Fibroblast of lung (primary cell): ENCODE measurements at places on chromosomes 6 and 20.

DNA sequence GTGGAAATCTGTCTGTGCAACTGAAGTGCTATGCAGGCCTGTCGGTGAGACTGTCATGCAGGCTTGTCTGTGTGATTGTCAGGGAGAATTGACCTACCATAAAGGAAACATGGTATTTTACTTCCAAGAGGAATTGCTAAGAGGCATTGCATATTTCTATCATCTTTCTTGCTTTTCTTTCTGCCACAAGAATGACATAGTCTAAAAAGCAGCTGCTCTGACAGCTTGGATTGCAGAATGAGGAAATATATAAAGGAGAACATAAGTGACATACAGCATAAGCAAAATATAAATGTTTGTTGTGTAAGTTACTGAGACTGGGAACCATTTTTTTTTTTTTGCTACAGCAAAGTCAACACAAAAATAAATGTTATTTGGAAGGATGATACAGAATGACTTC lies 105.1 kb downstream of the MANEA start:
- DNase-seq: no peak

- DNase-seq: no peak
These were observed 5.5 kb upstream of the MUC22 start for GRCh38 chr6:31004794-31005193.

DNA sequence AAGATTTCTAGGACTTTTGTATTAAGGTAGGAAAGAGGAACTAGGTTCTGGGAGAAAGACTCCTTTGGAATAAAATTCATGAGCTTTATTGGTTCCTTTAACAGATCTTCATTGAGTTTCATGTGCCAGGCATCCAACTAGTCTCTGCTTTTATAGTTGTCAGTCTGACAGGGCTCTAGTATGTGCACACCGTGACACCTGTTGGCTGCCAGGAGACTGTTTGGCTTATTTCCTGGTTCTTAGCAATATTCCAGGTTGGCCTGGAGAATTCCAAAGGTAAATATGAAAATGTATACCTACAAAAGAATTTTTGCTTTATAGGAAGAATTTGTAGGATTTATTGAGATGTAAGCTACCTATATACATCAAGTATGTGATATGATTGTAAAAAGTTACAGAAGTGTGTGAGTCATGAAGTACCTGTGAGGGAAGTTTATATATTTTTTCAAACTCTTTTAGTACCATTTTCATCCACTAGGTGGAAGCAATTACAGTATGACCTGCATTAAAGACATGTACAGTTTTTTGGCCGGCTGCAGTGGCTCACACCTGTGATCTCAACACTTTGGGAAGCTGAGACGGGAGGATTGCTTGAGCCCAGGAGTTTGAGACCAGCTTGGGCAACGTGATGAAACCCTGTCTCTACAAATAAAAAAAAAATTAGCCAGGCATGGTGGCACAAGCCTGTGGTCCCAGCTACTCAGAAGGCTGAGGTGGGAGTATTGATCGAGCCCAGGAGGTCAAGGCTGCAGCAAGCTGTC lies 35.2 kb downstream of the NDUFAF5 start:
- DNase-seq: peak; percentile 49

DNA sequence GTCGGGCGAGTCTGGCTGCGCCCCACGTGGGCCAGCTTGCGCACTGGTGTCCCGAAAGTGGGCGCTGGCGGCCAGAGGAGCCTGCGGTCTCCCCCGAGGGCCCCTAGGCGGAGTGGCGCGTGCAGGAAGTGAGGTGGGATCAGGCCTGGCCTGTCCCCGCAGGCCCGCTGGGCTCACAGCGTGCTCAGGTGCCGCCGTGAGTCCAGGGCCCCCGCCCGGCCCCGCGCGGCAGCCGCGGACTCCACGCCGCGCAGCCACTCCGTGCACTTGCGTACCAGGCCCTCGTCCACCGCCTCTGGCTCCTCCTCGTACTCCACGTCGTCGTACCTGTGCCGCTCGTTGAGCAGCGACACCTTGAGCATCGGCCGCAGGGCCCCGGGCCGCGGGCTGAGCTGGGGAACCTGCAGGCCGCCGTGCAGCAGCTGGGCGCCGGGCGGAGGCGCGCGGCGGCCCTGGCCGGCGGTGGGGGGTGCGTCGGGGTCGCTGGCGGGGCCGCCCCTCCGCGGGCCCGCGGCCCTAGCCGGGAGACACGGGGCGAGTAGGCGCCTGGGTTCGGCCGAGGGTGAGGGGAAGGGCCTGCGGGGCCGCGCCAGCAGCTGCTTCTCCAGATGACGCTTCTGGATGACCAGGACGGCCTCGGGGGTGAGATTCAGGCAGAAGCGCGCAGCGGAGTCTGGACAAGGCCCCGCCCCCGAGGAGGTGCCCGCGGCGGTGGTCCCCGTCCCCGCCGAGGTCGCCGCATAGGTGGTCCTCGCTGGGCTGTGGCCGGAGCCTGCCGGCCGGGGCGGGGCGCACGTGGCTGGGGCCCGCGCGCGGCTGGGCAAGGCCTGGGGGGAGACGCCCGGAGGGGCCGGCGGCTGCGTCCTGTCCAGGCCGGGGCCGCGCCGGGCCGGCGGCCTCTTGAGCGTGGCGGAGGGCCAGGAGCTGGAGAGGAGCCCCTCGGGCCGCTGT lies 835 bp downstream of the PRR18 start:
- DNase-seq: no peak

- no peak for DNase-seq
These were observed 25.0 kb downstream of the TTBK1 start for GRCh38 chr6:43268355-43268700.

DNA sequence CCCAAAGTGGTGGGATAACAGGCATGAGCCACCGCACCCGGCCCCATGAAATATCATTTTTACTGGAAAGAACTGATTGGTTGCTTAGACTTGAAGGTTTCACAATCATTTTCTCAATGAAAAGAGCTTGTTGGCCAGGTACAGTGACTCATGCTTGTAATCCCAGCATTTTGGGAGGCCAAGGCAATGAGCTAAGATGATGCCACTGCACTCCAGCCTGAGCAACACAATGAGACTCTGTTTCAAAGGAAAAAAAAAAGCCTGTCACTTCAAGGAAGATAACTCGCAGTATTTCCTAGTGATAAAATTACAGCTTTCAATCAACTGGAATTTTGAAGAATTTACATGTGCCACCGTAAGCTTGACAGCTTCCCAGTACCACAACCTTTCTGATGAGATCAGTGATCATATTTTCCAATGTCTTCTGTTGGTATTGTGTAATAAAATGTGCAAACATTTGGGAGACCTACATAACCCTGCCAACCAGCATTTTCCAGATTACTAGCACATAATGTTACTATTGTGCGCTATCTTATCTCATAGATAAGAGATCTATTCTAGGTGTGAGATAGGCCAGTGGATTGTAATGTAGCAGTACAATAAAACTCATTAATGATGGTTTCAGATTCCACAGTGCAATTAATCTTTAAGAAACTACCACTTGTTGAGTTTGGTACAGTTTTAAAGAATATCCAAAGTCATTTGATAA lies 7.2 kb downstream of the PNLDC1 start:
- DNase-seq: peak; percentile 54

GRCh38 chr6:10778230-10778629 lies 30.6 kb downstream of the TMEM14B start:
- no peak for DNase-seq

GRCh38 chr6:14337152-14337551 lies 219.6 kb downstream of the CD83 start:
- no peak for DNase-seq
